ENCODE measurements at places on chromosomes 7 and 10. TPM values are rescaled to one million over a fixed set of nuclear protein-coding genes. Genes with fewer than 3 reads are reported as not detected.

DLG5 gene
- 3.2 TPM for total RNA-seq

HOXA4 gene
- total RNA-seq, result 0.79 TPM

GRCh38 chr7:55080000-55080623 lies 61.3 kb downstream of the EGFR start:
- DNase-seq, result no peak

- DNase-seq, result no peak
Observed at GRCh38 chr7:106517508-106517907, 143.4 kb downstream of the CCDC71L start.

MCM10 gene
- 53.2 TPM for total RNA-seq

CALHM1 gene
- not detected for total RNA-seq

CPA5 gene
- 4.4 TPM for total RNA-seq

All from activated T-cell treated with anti-CD3 and anti-CD28 coated beads, Interleukin-2, amount 50 U/mL, for 72 hours (primary cell).